Activated effector memory CD4-positive, alpha-beta T cell treated with anti-CD3 and anti-CD28 coated beads, Interleukin-2, amount 50 U/mL, for 16 hours (primary cell): ENCODE measurements at places on chromosomes 11 and 22.

- DNase-seq: peak; percentile 73
Observed at GRCh38 chr22:46749682-46750529, 11.9 kb upstream of the CERK start.

- no peak for DNase-seq
Observed at GRCh38 chr11:115180272-115180671, 323.9 kb downstream of the CADM1 start.

DNA sequence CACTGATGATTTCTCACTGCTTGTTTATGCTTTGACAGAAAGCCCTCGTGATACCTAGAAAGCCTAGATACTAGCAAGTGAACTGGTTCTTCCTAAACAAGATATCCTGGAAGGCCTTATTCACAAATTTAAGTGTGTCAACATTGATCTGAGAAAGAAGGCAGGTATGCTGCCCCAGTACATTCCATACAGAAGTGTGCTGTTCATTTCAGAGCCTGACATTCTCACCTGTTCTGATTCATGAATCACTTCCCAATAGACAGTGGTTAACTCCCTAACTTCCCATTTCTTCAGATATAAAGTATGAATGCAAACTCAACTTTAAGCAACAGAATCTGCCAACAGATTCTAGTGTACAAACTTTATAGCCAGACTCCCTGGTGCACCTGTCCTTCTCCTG, 15.5 kb upstream of the RASSF10 start:
- DNase-seq: no peak

- DNase-seq: no peak
Observed at GRCh38 chr22:24975813-24976341, 23.4 kb downstream of the KIAA1671 start.

DNA sequence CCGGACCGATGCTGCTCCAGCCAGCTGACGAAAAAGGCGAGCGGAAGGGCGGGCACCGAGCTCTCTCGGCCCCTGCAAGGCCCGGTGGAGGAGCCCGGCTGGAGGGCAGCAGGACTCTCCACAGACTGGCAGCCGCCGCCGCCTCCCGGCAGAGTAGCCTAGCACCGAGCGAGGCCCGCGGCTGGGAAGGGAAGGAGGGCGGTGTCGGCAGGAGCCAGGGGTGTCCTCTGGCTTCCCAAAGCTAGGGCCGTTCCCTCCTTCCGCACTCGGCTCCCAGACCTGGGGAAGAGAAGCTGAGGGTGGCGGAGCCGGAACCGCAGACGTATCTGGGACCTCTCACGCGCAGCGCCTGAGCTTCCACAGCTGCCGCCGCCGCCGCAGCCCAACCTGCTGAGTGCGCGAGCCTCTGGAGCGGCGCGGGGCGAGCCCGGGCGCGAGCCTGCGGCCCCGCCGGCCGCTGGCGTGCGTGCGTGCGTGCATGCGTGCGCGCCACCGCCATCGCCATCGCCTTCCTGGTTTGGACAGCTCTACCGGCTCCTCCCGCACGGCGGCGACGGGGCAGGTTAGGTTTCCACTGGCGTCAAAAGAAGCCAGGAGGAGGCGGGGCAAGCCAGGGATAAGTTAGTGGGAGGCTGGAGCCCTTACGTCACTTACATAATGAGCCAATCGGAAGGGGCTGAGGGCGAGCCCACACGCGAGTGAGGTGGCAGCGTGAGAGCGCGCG, at the start of gene RAB6A:
RAB6A (minus strand) TSS at position 396 of the 724 bp plus-strand sequence. CDS start 439 bp downstream, outside the sequence.
- DNase-seq: peak; percentile 100

DNA sequence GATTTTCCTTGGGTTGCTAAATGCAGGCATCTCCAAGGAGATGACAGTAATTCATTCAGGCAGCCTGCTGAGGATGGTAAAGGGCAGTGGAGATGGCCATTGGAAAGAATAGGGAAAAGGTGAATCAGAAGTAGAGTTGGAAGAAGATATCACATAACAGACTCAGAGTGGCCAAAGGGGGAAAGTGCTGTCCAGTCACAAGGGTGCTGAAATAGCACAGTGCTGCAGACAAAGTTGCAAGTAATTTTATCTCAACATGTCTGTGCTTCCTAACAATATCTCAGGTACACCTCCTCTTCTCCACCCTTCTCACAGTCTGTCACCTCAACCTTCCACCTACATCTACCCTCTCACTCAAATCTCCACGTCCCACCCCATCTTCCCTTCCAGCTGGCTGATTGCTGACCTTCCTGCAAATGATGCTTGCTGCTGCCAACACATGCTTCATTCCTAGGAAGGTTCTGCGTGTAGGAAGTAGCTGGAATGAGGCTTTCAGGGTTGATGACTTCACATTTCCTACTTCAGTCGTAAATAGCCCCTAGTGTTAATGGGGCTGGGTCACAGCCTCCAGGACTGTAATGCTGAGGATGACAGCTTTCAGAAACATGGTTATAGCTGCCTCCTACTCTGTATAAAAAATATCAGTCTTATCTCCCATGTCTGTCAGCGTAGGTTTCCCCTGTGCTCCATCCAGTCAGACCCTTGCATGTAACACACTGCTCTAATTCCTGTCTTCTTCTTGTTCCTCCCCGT, 123.9 kb downstream of the CTNND1 start:
- DNase-seq: no peak

- no peak for DNase-seq
Observed at GRCh38 chr11:47329431-47329986, 23.0 kb downstream of the MYBPC3 start.

GRCh38 chr11:111176603-111177002, 68.9 kb upstream of the POU2AF2 start:
- DNase-seq: no peak

GRCh38 chr22:26615149-26615548, 2.7 kb downstream of the CRYBB1 start:
- no peak for DNase-seq

- no peak for DNase-seq
Observed at GRCh38 chr11:123328281-123328867, 101.7 kb upstream of the GRAMD1B start.

DNA sequence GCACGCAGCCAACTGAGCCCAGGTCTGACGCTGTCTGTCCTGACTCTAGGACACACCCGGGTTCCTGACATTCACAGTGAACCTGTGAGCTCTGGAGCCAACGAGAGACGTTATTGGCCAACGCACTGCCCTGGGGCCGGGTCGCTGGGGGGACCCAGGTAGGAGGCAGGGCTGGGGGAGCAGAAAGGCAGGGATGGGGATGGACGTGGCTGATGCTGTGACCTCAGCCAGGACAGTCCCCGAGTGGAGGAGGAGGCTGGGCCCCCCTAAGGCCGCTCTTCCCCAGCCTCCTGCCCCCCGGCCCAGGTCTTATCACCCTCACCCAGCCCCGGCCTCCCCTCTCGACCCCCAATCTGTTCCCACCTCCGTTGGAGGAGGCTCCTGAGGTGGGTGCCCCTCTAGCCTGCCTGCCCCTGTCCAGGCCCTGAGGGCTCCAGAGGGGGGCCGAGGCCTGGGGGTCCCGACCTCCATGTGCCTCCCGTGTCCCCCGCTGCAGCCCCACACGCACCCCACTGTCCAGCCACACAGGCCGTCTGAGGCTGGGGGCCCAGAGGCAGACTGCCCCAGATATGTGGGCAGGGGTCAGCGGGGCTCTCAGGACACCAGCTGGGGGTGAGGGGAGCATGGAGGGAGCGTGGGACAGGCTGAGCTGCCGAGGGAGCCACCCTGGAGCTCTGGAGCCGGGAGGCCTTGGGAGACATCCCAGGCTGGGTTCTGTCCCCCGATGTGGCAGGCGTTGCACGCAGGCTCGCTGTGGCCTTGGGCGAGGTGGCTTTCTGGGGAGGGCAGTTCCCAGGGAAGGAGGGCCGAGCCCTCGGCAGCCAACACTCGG, 29.2 kb upstream of the MUC5AC start:
- no peak for DNase-seq

- DNase-seq: no peak
Observed at GRCh38 chr22:24201681-24202614, 20.7 kb downstream of the SUSD2 start.

DNA sequence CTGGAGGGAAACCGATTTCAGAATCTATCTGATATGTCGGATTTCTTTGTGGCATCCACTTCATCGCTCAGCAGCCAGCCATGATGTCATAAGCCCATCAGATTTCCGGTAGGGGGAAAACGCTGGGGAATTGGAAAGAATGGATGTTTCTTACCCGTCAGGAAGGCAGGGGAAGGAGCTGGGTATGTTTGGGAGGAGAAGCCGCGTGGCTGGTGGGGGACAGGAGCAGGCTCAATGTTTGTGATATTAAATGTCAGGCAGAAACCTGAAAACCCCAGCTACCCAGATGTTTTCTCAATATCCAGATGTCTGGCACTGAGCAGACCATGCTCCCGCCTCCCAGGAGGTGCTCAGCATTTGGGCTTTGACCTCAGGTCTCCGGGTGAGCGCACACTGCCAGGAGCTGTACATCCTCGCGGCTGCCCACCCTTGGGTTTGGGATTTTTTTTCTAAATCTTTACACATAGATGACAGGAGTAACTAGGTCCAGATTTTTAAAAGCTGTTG, 67.5 kb downstream of the NFAM1 start:
- no peak for DNase-seq

GRCh38 chr22:37973271-37974170, 10.8 kb downstream of the SOX10 start:
- DNase-seq: no peak

GRCh38 chr11:34564406-34564805, 50.8 kb upstream of the ELF5 start:
- DNase-seq: no peak

GRCh38 chr11:117097014-117097388, 1.2 kb downstream of the SIK3 start:
- no peak for DNase-seq

DNA sequence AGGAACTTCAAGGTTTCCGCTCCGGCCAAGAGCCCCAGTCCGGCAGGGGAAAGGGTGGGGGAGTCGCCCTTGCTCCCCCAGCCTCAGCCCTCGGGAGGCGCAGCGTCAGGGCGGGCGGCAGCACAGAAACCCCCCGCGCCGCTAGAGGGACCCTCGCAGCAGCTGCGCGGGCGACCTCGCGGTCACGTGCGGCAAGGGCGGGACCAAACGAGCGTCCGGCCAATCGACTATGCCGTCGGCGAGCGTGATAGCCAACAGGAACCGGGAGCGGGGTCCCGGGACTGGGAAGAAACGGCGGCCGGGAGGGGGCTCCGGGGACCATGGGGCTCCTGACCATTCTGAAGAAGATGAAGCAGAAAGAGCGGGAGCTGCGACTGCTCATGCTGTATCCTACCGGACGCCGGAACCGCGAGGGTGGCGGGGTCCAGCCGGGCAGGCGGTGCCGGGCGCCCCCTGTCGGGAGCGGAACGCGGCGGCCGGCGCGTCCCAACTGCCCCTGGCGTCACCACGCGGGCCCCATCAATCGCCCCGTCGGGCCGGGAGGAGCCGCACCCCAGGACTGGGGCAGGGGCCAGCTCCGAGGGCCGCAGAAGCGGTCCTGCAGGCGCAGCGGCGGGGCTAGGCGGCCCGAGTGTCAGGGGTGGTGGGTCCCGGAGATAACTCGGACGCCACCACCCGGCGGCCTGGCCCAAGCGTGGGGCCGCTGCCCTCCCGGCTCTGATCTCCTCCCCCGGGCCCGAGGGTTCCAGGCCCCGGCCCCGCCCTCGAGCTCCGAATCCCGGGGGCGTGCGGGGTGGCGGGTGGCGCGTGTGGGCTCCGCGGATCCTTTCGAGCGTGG, at the start of gene ARL2:
ARL2 (plus strand) TSS at position 273 of the 838 bp plus-strand sequence; CDS start at position 321, 48 bp downstream.
- DNase-seq: peak; percentile 94

DNA sequence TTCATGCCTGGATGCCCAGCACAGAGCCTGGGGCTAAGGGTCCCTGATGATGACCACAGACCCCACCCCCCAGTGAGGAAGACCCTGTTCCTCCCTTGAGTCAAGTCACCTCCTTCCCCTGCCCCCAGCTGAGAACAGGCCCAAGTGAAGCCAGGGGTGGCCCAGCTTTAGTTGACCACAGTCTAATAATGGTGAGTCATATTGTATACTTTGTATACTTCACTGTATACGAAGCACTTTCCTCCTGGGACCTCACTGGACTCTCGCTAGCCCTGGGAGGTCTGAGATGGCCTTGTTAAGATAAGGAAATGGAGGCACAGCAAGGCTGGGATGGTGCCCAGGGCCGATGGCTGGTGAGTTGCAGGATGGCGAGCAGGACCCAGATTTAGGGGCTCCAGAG, 3.7 kb upstream of the FLRT1 start:
- DNase-seq: no peak

GRCh38 chr11:3755151-3755550, 42.2 kb downstream of the NUP98 start:
- DNase-seq: no peak

DNA sequence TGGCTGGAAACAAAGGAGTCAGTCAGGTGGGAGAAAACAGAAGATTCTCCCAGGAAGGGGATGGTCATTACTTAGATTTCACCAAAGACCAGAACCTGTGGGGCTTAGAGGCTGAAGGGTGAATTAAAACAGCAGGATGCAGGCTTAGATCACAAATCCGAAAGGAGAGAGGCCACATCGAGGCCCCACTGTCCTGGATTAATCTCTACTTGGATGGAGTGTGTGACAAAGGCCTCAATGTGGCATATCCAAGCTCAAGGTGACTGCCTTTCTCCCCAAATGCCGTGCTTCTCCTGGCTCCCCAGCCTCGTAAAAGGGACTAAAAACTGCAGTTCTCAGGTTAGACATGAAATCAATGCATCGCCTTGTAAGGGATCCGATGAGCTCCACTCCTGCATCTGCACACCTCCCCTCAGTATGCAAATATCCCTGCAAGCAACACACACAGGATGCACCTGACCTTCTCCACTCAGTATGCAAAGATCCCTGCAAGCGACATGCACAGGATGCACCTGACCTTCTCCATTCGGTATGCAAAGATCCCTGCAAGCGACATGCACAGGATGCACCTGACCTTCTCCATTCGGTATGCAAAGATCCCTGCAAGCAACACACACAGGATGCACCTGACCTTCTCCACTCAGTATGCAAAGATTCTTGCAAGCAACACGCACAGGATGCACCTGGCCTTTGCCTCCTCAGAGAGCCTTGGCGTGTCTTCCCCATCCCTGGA, 447.4 kb downstream of the BRD1 start:
- no peak for DNase-seq

GRCh38 chr11:72924568-72925190, 110.5 kb downstream of the ATG16L2 start:
- DNase-seq: no peak

DNA sequence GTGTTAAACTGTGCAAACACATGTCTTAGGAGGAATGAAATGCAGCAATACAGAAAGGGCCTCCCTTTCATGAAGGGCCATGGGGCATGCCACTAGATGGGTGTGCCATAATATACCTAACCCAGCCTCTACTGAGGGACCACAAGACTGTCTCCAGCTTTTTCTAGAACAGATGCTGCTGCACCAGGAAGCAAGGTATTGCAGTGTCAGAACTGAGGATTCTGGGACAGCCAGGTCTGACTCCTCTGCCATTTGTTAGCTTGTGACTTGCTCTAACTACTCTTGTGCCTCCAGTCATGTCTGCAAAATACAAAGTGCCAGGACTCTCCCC, 53.2 kb downstream of the HIRA start:
- no peak for DNase-seq

DNA sequence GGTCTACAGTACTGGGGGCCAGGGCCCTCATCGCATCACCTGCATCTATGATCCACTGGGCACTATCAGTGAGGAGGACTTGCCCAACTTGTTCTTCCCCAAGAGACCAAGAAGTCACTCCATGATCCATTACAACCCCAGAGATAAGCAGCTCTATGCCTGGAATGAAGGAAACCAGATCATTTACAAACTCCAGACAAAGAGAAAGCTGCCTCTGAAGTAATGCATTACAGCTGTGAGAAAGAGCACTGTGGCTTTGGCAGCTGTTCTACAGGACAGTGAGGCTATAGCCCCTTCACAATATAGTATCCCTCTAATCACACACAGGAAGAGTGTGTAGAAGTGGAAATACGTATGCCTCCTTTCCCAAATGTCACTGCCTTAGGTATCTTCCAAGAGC, 3.8 kb upstream of the PPFIBP2 start:
- DNase-seq: no peak
